Tracheal epithelial cell (primary cell): ENCODE measurements at places on chromosomes 1 and 21. TPM values are rescaled to one million over a fixed set of nuclear protein-coding genes. Genes with fewer than 3 reads are reported as not detected.

MDM4 gene
- 14.9 and 19.4 TPM in 2 replicates for total RNA-seq

CFAP107 gene
- total RNA-seq, result not detected in 2 replicates

SDHB gene
- 186 and 229 TPM in 2 replicates for total RNA-seq

DCAF6 gene
- 32.8 and 56.6 TPM in 2 replicates for total RNA-seq

INSRR gene
- not detected in 2 replicates for total RNA-seq

UMODL1 gene
- total RNA-seq, result not detected in 2 replicates

MPZ gene
- total RNA-seq, result 0.21 and 0.24 TPM in 2 replicates

LAMC1 gene
- total RNA-seq, result 146 and 152 TPM in 2 replicates

KRTAP21-1 gene
- not detected in 2 replicates for total RNA-seq

MIXL1 gene
- not detected in 2 replicates for total RNA-seq

PDC gene
- total RNA-seq, result not detected in 2 replicates

PCSK9 gene
- total RNA-seq, result 33.9 and 39.8 TPM in 2 replicates

VHLL gene
- 0.72 TPM in 1 of 2 replicates, not detected in the other for total RNA-seq

GSTM1 gene
- total RNA-seq, result 0.96 and 5.1 TPM in 2 replicates

PODN gene
- total RNA-seq, result 0.48 TPM in 1 of 2 replicates, not detected in the other

CD1C gene
- total RNA-seq, result not detected in 2 replicates

PALMD gene
- total RNA-seq, result 1.7 and 4.7 TPM in 2 replicates

CFAP74 gene
- total RNA-seq, result not detected in 2 replicates

TINAGL1 gene
- 179 and 186 TPM in 2 replicates for total RNA-seq

ZNF672 gene
- total RNA-seq, result 14.7 and 18.1 TPM in 2 replicates

ACTL8 gene
- not detected in 2 replicates for total RNA-seq

RXFP4 gene
- 0.24 TPM in 1 of 2 replicates, not detected in the other for total RNA-seq

GJC2 gene
- total RNA-seq, result 1.7 TPM in 2 replicates

CCDC181 gene
- total RNA-seq, result 0.21 and 0.24 TPM in 2 replicates

CHD1L gene
- 25.8 and 35.7 TPM in 2 replicates for total RNA-seq

OR6K3 gene
- total RNA-seq, result under 0.01 TPM in 1 of 2 replicates, not detected in the other

PTPRC gene
- total RNA-seq, result not detected in 2 replicates

SPRR2E gene
- total RNA-seq, result 0.85 and 0.96 TPM in 2 replicates

FAM151A gene
- total RNA-seq, result not detected in 2 replicates

ESRRG gene
- under 0.01 TPM in 1 of 2 replicates, not detected in the other for total RNA-seq

SPATA46 gene
- not detected in 2 replicates for total RNA-seq

IVL gene
- 0.43 and 6.5 TPM in 2 replicates for total RNA-seq

C1orf141 gene
- total RNA-seq, result not detected in 2 replicates

TMEM82 gene
- total RNA-seq, result not detected in 2 replicates
